ENCODE measurements at places on chromosomes 3 and 15.

DNA sequence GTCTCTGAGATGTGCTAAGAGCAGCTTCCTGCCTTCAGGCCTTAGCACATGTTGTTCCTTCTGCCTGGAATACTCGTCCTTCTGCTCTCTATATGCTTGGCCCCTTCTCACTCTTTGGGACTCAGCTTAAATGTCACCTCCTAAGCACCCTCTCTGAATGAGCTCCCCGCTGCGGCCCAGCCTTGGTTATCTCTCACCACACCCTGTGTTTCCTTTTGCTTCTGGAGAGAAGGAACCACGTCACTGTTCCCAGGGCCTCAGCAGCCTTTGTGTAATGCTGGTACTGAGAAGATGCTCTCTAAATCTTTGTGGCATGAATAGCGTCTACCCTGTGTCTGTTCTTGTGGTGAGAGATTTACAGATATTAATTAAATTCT lies 2.2 kb downstream of the FAH start:
- DNase-seq = no peak

GRCh38 chr15:59550956-59551355 lies 60.6 kb upstream of the GCNT3 start:
- DNase-seq = no peak

- no peak for DNase-seq
Observed at GRCh38 chr3:143972155-143972504, 507 bp downstream of the DIPK2A start.

- no peak for DNase-seq
Observed at GRCh38 chr3:45163481-45163880, 17.3 kb upstream of the CDCP1 start.

DNA sequence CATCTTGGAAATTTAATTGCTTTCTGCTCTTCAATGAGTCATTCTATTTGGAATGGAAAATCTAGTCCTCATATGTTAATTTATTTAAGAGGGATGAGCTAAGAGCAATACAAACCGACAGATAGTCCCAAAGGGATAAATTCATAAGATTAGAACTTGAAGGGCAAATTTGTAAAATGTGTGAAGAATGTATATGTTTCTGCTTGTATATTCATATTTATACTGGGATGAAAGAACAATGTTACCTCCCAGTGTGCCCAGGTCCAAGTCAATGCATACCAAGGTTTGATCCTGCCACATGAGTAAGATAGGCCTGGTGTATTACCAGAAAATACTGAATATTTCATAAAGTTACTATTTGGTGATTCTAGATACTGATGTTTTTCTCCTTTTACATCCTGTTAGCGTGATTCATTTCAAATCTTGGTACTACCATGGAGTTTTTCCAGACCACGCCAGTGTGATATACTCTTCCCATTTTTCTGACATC lies 255.6 kb upstream of the SEMA6D start:
- no peak for DNase-seq

- DNase-seq = no peak
Observed at GRCh38 chr15:65303687-65304380, 643 bp upstream of the RNU5B-1 start.

GRCh38 chr15:81894061-81894460 lies 151.8 kb downstream of the MEX3B start:
- no peak for DNase-seq

DNA sequence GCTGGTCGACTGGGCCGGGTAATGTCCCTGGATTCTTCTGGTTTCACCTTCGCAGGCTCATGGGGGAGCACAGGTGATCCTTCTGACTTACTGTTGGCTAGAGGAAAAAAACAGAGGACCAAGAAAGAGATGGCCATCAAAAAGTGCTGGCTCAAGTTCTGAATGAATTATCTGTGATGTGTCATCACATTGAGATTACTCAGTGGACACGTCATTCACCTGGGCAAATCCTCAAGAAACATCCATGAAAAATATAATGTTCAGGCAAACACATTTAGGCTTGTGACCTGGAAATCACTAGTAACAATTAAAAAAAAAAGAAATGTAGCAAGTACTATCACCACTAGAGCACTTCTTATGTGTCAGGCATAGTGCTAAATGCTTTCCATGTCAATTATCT lies 81.5 kb upstream of the SLC2A2 start:
- no peak for DNase-seq

GRCh38 chr15:89591834-89592233 lies 16.6 kb downstream of the TICRR start:
- DNase-seq = no peak

GRCh38 chr3:55165278-55165677 lies 237.4 kb upstream of the LRTM1 start:
- no peak for DNase-seq

GRCh38 chr3:194141415-194142155 lies 5.6 kb downstream of the HES1 start:
- peak; percentile 67 for DNase-seq

- DNase-seq = no peak
Observed at GRCh38 chr3:189990826-189991225, 129.9 kb downstream of the P3H2 start.

GRCh38 chr15:84826369-84826823 lies 9.2 kb downstream of the ALPK3 start:
- no peak for DNase-seq

GRCh38 chr15:57580866-57581265 lies 10.8 kb upstream of the MYZAP start:
- DNase-seq = no peak

DNA sequence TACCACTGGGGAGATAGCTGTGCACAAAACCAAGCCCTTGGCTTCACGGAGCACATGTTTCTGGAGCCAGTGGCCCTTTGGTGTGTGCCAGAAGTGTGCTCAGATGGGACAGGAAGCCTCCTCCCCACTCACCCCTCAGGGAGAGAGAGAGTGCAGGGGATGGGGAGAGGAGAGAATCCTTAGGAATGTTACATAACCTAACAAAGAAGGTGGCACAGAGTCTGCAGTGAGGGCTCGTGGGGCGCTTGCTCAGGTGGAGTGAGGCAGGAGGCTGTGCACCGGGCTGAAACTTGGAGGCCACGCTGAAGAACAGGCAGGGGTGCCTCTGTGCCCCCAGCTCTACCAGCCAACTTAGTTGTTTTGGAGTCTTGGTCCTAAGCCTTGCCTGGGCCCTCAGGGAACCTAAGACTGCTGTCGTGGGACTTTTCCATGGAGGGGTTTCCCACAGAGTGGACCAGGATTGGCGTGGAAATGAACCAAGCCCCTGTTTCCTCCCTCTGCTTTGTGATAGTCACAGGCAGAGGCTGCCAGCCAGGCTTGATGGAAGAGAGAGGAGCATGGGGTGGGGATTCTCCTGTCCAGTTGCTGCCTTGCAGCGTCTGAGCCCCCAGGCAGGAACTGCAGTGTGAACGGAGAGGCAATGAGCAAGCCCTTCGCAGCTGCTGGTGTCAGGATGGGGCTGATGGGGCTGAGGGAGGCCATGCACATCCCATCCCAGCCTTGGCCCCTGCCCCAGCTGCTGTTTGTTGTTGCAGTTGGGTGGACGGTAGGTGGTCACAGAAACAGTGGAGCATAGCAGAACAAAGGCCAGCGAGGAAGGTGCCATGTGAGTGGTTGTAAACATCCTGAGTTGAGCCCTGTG lies 32.7 kb downstream of the PDIA5 start:
- DNase-seq = no peak

DNA sequence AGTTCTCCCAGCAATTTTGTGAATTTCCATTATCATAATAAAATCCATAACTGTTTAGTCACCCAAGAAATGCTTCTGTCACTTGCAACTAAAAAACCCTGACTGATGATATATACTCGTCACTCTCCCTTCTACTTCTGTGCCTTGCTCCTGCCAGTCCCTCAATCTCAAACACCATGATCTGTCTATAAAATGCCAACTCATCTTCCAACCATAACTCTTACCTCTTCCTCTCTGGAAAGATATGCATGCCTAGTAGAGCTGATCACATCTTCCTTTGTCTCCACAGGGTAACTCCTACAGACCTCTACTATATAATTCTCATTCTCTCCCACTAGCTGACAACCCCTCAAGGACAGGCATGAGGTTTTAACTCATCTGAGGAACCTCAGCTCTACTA lies 5.2 kb upstream of the VEPH1 start:
- DNase-seq = no peak

DNA sequence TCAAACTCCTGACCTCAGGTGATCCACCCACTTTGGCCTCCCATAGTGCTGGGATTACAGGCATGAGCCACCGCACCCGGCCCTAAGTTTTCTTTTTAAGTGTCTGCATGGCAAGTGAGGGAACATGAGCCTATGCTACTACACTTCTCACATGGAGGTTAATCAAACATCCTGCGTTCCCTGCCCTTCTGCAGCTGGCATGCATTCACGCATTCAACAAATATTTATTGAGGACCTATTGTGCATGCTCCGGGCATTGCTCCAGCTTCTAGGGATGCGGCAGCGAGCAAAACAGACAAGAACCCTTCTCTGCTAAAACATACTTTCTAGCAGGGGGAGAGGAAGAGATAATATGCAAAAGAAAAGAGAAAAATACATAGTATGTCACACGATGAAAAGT lies 42.6 kb upstream of the ACKR4 start:
- DNase-seq = no peak

Data from activated CD8-positive, alpha-beta memory T cell treated with anti-CD3 and anti-CD28 coated beads, Interleukin-2, amount 50 U/mL, for 4 hours (primary cell).